Left ventricle myocardium superior (tissue), 1 donor: ENCODE measurements at places on chromosomes 3 and 15. TPM values are rescaled to one million over a fixed set of nuclear protein-coding genes. Genes with fewer than 3 reads are reported as not detected.

NDN gene
- 35.5 TPM for total RNA-seq

FAM81A gene
- 11.0 TPM for total RNA-seq

- no peak for DNase-seq
These were observed 414.7 kb upstream of the NAALADL2 start for GRCh38 chr3:174444391-174444790.

GRCh38 chr3:1515882-1516281 lies 423.1 kb downstream of the CNTN6 start:
- no peak for DNase-seq

DNA sequence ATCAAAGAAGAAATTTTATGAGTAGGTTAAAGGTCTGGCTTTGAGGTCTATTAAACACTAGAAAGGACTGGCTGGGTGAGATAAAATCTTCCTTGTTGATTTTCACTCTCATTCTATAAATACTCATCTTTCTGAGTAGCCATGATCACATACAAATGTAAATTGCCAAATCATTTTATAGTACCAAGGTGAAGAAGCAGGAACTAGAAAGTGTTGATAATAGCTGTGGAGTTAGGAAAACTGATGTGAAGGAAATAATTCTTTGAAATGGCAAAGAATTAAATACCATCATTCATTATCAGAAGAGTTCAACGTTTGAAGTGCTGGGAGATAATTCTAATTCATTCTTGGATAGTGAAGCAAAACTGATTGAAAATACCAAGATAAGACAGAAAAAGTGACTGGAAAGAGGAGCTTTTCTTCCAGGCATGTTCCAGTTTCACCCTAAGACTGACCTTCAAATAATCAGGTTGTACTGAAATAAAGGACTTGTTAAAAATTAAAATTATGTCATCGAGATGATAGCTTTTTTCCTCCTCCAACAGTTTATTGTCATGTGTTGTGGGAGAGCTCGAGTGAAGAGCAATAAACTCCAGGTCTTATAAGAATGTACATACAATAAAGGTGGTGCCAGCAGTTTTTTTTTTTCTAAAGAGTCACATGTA lies 17.4 kb downstream of the THBS1 start:
- no peak for DNase-seq
